ENCODE measurements at places on chromosomes 5 and 9.

DNA sequence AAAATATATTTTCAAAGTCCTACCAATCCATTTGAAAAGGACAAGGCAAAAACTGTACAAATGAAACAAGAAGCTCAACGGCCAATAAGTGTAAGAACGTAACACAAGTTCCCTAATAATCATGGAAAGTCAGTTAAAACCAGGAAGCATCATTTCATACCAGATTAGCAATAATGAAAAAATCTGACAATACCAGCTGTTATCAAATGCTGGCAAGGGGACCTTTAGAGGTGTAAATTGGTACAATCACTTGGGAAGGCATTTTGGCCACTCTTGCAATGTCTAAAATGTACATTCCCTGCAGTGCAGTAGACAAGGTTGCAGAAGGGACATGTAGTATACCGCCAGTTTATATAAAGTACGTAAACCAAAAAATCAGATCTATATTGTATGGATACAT is 10.1 kb upstream of the SEMA5A start:
- DNase-seq, result no peak

DNA sequence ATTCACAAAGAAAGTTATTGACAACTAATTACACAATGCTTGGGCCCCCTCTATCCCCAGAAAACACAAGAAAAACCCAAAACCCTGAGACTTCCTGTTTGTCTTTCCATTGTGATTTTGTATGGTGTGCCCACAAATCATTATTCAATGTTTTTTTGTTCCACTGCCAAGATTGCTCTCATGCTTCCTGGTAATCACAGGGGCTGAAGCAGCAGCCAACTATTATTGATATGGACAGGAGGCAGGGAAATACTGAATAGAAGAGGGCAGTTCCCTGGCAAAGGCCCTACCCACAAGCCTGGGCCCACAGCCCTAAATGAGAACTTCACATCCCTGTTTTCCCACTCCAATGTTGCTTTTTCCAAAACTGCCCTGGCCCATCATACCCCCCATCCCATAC is 21.5 kb upstream of the RFK start:
- DNase-seq, result no peak

DNA sequence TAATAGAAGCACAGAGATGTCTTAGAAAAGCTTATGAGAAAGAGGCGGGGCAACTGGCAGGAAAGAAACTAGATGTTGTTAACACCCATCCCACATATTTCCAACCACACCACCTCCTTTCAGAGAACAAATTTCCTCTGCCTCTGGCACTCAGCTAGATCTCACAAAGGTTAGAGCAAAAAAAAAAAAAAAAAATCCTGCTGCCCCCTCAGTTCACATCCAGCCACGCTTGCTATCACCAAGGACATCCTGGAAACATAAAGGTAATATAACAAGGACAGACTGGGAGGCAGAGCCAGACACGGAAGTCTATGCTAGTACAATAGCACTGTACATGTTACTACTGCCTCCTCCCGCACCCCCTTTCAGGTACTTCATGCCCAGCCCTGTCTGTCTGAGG is 238.0 kb upstream of the PTGER4 start:
- DNase-seq, result no peak

DNA sequence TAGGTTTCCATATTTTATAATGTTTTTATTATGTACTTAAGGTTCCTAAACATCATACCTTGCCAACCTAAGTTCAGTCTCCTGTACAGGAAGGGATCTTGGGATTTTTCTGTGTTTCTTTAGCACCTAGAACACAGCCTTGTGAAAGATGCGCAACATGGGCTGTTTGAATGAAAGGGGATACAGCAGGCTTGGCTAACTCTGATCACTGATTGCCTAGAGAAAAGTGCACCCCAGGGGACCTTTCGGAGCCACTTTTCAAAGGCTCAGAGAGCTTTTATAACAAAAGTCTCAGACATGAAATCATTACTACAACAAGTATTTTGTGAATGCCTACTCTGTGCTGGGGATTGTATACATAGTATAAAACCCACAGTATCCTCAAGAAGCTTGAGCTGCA is 261.6 kb downstream of the BNC2 start:
- no peak for DNase-seq

DNA sequence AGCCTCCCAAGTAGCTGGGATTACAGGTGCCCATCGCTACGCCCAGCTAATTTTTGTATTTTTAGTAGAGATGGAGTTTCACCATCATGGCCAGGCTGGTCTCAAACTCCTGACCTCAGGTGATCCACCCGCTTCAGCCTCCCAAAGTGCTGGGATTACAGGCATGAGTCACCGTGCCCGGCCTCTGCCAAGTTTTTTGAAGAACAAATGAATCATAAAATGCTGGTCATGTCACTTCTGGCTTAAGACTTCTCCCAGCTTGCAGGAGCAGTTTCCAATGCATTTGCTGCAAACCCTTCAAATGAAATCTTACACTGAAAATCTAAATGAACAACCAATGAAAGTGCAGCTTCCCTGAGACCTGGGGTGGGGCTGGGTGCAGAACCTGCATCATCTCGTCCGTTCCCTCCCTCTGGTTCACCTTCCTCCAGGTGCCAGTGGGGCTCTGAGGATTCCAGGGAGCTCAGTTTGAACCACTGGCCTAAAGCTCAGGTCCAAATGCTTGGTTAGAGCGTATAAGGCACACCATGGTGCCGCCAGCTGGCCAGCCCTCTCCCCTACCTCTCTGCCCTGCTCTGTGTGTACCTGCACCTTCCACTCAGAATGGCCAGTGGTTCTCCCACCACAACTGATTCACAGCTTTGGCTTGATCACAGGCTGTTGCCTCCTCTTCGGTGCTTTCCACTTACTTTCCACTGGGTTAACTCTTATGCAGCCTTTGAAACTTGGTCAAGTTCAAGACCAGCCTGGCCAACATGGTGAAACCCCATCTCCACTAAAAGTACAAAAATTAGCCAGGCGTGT is 39.8 kb upstream of the FUBP3 start:
- DNase-seq, result no peak

DNA sequence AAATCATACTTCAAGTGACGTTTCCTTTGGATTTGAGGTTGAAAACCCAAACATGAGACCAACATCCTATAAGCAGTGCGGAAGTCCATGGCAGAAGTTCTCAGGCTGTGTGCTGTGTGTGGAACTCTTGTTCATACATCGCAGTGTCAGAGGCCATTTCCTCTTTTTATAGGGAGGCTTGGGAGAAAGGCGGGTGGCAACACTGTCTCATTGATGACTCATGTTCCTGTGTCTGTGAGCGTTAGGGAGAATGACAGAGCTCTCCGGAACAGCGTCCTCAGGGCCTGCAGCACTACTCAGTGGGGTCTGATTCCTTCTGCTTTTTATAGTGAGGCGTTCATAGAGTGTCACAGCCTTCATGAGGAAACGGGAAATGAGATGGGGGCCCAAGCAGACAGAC is 98.8 kb upstream of the BASP1 start:
- DNase-seq, result no peak

DNA sequence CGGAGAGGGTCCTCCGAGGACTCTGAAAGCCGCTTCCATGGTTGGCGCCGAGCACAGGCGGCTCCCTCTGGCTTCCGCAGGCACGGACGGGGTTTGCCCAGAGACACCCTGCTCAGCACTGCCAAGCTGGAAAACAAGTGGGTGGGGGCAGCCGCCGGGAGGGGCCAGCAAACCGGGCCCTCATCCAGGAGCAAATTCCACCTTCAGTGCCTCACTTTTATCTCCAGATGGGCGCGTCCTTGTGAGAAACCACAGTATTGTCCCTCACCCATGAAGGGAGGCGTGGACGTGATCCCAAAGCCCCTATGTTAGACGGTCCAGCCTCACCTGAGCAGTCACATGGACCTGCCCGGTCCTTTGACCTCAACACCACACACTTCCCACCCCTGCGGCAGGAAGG is 29.0 kb downstream of the MED10 start:
- no peak for DNase-seq

- DNase-seq, result no peak
These were observed 298.7 kb upstream of the RGMB start for GRCh38 chr5:98474782-98475181.
